ENCODE measurements at places on chromosomes 2 and 18. TPM values are rescaled to one million over a fixed set of nuclear protein-coding genes. Genes with fewer than 3 reads are reported as not detected.
A peak's percentile ranks its signal among the peaks of the same experiment; 100 is the strongest.

The NOL4 gene
- total RNA-seq, result not detected

GRCh38 chr18:61635901-61636528 lies 256.8 kb downstream of the RNF152 start:
- no peaks in the 10 kb centered on the region for H3K36me3 ChIP-seq
- H3K27ac ChIP-seq, result no peak overlapping the region
- H3K4me1 ChIP-seq, result peaks cover 8% of the 10 kb centered on the region
- no peaks in the 10 kb centered on the region for H3K27me3 ChIP-seq
- peak; percentile 51 for DNase-seq

GRCh38 chr18:57050310-57050949 lies 96.5 kb upstream of the BOD1L2 start:
- H3K36me3 ChIP-seq, result no peaks in the 10 kb centered on the region
- no peak for DNase-seq
- H3K27ac ChIP-seq, result no peak overlapping the region
- no peak overlapping the region for H3K4me3 ChIP-seq
- H3K4me1 ChIP-seq, result no peaks in the 10 kb centered on the region

DNA sequence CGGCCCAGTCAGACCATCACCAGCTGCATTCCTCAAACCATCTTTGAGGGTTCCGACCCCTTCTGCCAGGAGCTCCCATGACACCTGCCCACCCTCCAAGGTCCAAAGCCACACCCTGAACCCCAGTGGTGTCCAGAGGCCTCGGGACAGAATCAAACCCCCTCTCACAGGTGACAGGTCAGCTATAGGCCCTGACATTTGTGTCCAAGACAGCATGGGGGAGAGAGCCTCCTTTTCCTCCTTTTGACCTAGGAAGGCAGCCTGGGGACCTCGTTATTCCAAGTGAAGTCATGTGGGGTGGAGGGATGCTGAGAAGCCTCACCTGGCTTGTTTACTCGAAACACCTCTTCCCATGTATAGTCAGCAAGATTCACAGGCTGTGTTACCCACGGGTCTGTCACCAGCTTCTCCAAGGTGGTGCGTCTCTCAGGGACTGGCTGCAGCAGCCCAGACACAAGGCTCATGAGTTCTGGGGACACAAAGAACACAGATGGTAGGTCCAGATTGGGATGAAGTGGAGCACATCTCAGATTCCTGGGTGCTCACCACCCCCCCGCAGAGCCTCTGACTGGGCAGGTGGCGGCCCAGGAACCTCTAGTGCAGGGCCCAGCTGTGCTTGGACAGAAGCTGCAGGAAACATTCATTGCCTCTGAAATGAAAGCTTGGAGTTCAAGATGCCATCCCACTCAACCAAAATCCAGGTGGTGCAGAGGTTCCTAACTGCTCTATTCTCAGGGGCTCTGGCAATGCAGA lies 5.1 kb upstream of the MTERF4 start:
- no peak for DNase-seq
- H3K4me3 ChIP-seq, result no peak overlapping the region
- no peaks in the 10 kb centered on the region for H3K27me3 ChIP-seq
- no peaks in the 10 kb centered on the region for H3K4me1 ChIP-seq
